Heart left ventricle (tissue), 16 donors: ENCODE measurements at places on chromosomes 1 and 21. TPM values are rescaled to one million over a fixed set of nuclear protein-coding genes. Genes with fewer than 3 reads are reported as not detected.

OR2T12 gene
- not detected for polyA plus RNA-seq

GJA8 gene
- polyA plus RNA-seq = not detected

SDHC gene
- 256 TPM for polyA plus RNA-seq

CLDN8 gene
- not detected for polyA plus RNA-seq

FMOD gene
- 3.0 TPM for polyA plus RNA-seq

LCE1D gene
- not detected for polyA plus RNA-seq

HES2 gene
- 0.04 TPM for polyA plus RNA-seq

- DNase-seq = no peak
- H3K4me3 ChIP-seq = no peak overlapping the region
- H3K4me1 ChIP-seq = peaks cover 22% of the 10 kb centered on the region
These were observed 499.1 kb upstream of the USP24 start for GRCh38 chr1:55714230-55714629.

DNA sequence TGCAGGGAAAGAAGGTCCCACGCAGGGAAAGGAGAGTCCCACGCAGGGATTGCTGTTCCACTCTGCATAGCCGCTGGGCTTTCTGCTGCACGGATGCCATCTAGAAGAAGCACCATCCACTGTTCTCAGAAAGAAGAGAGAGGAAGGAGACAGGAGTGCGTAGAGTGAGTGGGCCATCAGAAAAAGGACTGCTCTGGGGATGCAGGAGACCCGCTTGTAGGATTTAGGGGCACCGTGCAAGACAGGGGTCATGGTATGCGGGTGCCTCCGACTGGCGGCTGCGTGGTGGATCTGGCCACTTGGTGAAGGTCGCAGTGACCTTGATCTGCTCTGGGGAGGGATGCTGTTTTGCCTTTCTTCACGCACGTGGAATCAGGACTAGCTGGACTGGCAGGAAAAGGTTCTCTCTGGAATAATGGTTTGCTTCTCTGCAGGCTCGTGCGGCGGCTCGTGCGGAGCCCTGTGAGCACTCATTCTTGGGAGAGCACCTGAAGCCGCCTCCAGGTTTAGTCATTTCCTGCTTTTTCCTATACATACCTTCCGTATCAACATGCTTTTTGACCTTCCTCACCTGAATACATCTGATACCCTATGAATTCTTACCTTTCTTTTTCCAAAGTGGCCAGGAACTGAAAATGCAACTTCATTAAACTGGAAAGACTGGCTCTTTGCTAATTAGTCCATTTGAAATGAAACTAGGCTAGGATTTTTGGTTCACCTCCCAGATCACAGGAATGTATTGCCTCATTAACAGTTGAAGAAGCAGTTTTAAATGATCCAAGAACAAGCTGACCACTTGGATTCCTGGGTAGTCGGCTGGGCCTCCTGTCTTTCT, 181.6 kb downstream of the KIF26B start:
- no peak overlapping the region for H3K4me3 ChIP-seq
- no peaks in the 10 kb centered on the region for H3K36me3 ChIP-seq
- DNase-seq = no peak
- no peaks in the 10 kb centered on the region for H3K4me1 ChIP-seq
- no peak overlapping the region for H3K27ac ChIP-seq

DNA sequence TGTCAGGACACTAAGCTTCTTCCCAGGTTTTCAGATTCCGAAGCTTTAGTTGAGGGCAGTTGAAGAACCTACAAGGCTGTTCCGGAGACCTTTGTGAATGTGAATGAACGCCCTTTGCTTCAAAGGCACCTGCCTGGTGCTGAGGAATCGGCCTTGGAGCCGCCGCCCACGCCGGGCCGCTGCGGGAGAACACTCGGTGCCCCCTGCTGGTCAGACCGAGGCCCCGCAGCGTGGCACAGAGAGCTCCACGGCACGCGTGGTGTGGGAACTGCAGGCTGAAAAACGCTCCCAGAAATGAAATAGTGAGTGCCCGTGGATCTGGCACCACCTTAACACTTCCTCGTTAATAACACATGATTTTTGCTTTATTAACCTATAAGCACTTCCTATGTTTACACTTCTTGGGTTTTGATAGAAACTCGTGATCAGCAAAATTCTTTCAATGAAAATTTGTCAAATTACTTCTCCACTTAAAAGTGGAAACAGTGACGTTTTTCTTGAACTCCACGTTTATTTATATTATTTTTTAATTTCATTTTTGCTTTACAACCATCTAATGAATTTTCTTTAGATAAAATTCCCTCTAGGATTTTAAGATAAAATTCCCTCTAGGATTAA, 460.6 kb downstream of the DSCAM start:
- H3K27me3 ChIP-seq = no peaks in the 10 kb centered on the region
- no peaks in the 10 kb centered on the region for H3K36me3 ChIP-seq
- DNase-seq = peak; percentile 69
- H3K4me3 ChIP-seq = no peak overlapping the region

GRCh38 chr1:8427493-8427892, 109.6 kb downstream of the SLC45A1 start:
- H3K27me3 ChIP-seq = no peaks in the 10 kb centered on the region
- H3K36me3 ChIP-seq = no peaks in the 10 kb centered on the region
- H3K4me3 ChIP-seq = no peak overlapping the region
- H3K27ac ChIP-seq = no peak overlapping the region
- no peak for DNase-seq

DNA sequence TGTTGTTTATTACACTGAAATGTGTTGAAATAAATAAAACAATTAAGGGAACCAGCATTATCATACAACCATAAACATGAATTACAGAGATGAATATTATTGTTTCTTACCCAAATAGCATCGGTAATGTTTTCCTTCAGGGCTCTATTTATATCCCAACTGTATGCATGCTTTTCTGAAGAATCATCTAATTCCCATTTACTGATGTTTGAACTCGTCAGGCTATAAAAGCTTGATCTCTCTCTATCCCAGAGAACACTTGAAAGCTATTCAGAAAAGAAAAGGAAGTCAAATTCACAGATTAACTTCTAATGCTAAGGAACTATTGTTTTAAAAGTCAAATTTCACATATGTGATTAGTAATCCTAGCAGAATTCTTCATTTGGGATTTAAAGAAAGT, 12.4 kb downstream of the NUP133 start:
- H3K4me1 ChIP-seq = no peaks in the 10 kb centered on the region
- DNase-seq = no peak

GRCh38 chr21:42537106-42537742, 23.6 kb downstream of the SLC37A1 start:
- no peak for DNase-seq
- H3K27ac ChIP-seq = no peak overlapping the region
- peaks cover 43% of the 10 kb centered on the region for H3K36me3 ChIP-seq
- no peak overlapping the region for H3K4me3 ChIP-seq

- H3K27me3 ChIP-seq = no peaks in the 10 kb centered on the region
- H3K4me3 ChIP-seq = peak overlapping the region; percentile 82
- H3K27ac ChIP-seq = peak overlapping the region; percentile 73
- peaks cover 66% of the 10 kb centered on the region for H3K36me3 ChIP-seq
These were observed 393 bp downstream of the LYSMD1 start for GRCh38 chr1:151165281-151165737.

GRCh38 chr1:175400766-175401165, 208.2 kb upstream of the KIAA0040 start:
- H3K36me3 ChIP-seq = no peaks in the 10 kb centered on the region
- H3K4me3 ChIP-seq = no peak overlapping the region
- DNase-seq = no peak
- no peak overlapping the region for H3K27ac ChIP-seq
- H3K4me1 ChIP-seq = no peaks in the 10 kb centered on the region

- no peak overlapping the region for H3K4me3 ChIP-seq
- peaks cover 10% of the 10 kb centered on the region for H3K36me3 ChIP-seq
- H3K4me1 ChIP-seq = no peaks in the 10 kb centered on the region
- H3K27me3 ChIP-seq = no peaks in the 10 kb centered on the region
These were observed 58.2 kb upstream of the GPR88 start for GRCh38 chr1:100479620-100480338.

GRCh38 chr1:66274634-66275033, 259.3 kb upstream of the SGIP1 start:
- no peak for DNase-seq
- H3K4me1 ChIP-seq = peaks cover 62% of the 10 kb centered on the region
- H3K27me3 ChIP-seq = no peaks in the 10 kb centered on the region
- H3K36me3 ChIP-seq = no peaks in the 10 kb centered on the region
- no peak overlapping the region for H3K4me3 ChIP-seq

DNA sequence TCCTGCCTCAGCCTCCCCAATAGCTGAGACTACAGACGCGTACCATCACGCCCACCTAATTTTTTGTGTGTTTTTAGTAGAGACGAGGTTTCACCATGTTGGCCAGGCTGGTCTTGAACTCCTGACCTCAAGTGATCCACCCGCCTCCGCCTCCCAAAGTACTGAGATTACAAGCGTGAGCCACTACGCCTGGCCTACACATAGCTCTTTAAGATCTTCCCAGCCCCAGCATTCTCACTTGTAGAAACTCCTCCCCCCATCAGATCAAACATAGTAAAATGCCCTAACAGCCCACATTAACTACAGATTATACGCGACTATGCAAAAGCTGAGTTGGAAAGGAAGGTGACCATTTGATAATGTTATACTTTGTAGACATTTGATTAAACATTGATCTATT, 634.8 kb downstream of the MATN1 start:
- no peak overlapping the region for H3K4me3 ChIP-seq
- no peak for DNase-seq
- no peak overlapping the region for H3K27ac ChIP-seq
- no peaks in the 10 kb centered on the region for H3K27me3 ChIP-seq
- H3K4me1 ChIP-seq = peaks cover 24% of the 10 kb centered on the region

DNA sequence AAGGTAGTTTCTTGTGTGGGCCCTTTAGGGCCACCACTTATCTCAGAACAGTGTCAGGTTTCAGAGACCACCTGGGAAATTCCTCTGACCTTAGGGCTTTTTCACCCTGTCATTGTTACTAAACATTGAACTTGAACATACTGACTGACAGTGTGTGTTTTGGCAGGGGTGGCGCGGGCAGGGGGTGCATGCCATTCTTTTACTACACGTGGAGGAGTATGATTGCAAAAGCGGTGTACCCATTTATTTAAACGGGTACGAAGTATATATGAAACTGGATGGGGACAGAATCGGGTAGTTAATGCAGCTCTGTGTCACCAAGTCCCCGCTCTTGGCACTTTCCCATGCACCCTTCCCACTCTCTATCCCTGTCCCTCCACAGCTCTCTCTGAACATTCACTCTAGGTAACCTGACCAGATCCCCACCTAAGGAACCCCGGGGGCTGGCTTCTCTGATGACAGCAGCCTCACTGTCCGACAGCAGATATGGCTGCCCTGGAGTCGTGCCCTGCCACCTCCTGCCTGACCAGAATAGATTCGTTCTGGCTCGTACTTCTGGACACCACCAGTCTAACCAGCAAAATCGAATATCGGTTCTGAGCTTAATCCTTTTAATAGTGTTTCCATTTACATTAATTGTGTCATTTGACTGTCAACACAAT, 51.3 kb downstream of the NFASC start:
- no peaks in the 10 kb centered on the region for H3K36me3 ChIP-seq
- no peak overlapping the region for H3K27ac ChIP-seq
- H3K4me3 ChIP-seq = no peak overlapping the region
- peaks cover 15% of the 10 kb centered on the region for H3K4me1 ChIP-seq

GRCh38 chr1:222523852-222524251, 24.1 kb downstream of the HHIPL2 start:
- H3K36me3 ChIP-seq = no peaks in the 10 kb centered on the region
- no peak for DNase-seq
- H3K4me3 ChIP-seq = no peak overlapping the region
- no peaks in the 10 kb centered on the region for H3K27me3 ChIP-seq
- no peak overlapping the region for H3K27ac ChIP-seq

- H3K27ac ChIP-seq = no peak overlapping the region
- no peak overlapping the region for H3K4me3 ChIP-seq
- H3K4me1 ChIP-seq = peaks cover 4% of the 10 kb centered on the region
- DNase-seq = no peak
- no peaks in the 10 kb centered on the region for H3K36me3 ChIP-seq
- peaks cover 4% of the 10 kb centered on the region for H3K27me3 ChIP-seq
These were observed 9.4 kb upstream of the TARBP1 start for GRCh38 chr1:234488054-234489006.

DNA sequence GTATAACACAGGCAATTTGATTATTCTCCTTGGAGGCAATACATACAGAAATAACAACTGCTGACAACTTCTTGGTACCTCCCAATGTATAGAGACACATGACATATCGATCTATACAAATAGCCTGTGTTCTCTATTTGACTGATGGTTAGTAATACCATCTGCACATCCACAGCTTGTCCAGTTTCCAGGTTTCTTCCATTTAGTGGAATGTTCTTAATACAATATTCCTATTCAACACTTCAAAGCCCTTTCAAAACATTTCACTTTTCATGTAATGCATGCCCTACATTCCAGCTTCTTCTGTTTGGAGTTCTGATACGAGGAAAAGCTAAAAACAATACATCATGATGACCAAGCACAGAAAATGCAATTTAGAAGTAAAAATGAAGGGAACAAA, 37.0 kb upstream of the GORAB start:
- H3K36me3 ChIP-seq = no peaks in the 10 kb centered on the region
- peaks cover 4% of the 10 kb centered on the region for H3K4me1 ChIP-seq
- H3K27ac ChIP-seq = no peak overlapping the region
- DNase-seq = no peak

- H3K4me1 ChIP-seq = peaks cover 7% of the 10 kb centered on the region
- DNase-seq = no peak
- H3K27ac ChIP-seq = no peak overlapping the region
- H3K27me3 ChIP-seq = no peaks in the 10 kb centered on the region
- no peaks in the 10 kb centered on the region for H3K36me3 ChIP-seq
These were observed 82.8 kb downstream of the GLUL start for GRCh38 chr1:182308826-182309225.

- no peaks in the 10 kb centered on the region for H3K4me1 ChIP-seq
- DNase-seq = no peak
- no peak overlapping the region for H3K4me3 ChIP-seq
These were observed 295.3 kb downstream of the PTPRU start for GRCh38 chr1:29531596-29531995.

DNA sequence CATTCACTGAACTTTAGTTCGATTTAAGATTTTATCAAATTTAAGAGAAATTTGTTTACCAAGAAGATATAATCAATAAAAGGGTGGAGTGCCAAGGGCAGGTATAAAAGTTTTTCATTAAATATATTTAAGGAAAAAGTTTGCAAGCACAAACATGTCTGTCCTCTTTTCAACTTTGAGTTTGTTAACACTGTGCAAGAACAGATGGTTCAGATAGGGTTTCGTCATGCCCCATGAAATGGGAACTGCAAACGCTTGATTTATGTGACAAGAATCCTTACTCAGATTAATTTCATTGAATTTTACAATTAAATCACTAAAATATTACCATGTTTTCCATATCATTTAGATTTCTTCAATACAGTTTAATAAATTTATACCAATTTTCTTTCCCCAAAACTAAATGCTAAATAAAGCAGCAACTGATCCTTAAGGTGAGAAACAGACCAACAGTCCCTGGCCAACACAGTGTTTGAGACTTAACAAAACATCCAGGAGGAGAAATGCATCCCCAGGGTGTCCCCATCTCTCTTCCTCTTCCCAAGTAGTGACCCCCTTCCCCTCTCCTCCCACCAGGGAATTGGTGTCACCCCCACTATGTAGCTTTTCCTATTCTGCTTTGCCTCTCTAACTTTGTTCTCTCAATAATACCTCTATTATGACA, 292.9 kb downstream of the LTN1 start:
- no peaks in the 10 kb centered on the region for H3K36me3 ChIP-seq
- no peak overlapping the region for H3K4me3 ChIP-seq
- peaks cover 15% of the 10 kb centered on the region for H3K4me1 ChIP-seq
- no peaks in the 10 kb centered on the region for H3K27me3 ChIP-seq
- no peak for DNase-seq
